ENCODE measurements at places on chromosomes 1 and 21.
A peak's percentile ranks its signal among the peaks of the same experiment; 100 is the strongest.

GRCh38 chr1:234941321-234942011, 187.2 kb downstream of the TOMM20 start:
- no peak for DNase-seq

- DNase-seq = no peak
Measured at GRCh38 chr1:213790565-213790964, 197.2 kb upstream of the PROX1 start.

DNA sequence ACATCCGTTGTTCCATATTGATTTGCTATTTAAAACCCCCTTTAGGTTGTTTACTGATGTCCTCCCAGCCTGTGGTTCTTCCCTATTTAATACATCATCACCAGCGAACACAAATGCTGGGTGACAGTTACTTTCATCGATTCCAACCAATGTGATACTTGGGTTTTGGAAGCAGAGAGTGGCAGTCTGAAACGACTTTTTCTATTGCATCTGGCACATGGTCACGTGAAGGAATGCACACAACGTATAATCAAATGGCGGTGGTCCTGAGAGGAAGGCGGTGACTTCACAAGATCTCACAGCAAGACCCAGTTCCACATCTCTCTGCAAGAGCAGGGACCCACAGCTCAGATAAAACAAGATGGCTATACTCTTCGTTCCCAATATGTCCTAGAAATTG, 213.9 kb downstream of the DSCAM start:
- DNase-seq = no peak

DNA sequence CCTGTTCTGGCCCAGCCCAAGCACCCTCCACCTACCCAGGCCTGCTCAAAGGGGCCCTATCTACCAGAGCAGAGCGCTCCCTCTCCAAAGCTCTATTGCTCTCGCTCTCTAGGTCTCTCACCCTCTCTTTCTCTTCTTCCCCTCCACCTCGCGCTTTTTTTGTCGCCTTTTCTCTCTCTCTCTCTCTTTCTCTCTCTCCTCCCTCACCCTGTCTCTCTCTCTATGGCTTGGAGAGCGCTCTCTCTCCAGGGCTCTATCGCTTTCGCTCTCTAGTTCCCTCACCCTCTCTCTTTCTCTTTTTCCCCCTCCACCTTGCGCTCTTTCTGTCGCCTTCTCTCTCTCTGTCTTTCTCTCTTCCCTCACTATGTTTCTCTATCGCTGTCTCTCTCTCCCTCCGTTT, 3.4 kb upstream of the ZNF678 start:
- no peak for DNase-seq

DNA sequence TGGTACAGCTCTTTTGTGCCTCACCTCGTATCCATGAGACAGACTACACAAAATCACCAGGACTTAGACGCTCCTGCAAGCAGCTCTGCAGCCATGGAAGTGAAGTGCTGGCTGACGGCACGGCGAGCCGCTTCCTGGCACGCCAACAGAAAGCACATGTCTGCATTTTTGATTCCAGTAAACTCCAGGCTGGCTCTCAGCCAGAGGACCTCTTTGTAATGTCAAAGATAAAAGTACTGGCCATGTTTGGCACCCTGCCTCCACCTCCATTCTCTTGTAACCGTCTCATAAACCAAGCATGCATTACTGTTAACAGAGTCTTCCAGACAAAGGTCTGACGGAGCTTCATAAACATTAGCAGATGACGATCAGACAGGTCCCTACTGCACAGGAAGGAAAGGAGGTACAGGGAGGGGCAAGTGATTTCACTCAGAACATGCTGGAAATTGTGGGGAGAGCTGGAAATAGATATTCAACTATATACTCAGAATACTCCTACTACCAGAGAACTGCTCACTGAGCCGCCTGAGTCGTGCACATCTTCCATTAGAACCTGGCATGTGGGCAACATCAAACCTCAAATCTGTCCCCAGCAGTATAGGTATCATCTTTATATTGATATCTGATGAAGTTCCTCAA, 632.0 kb downstream of the SMYD3 start:
- no peak for DNase-seq

DNA sequence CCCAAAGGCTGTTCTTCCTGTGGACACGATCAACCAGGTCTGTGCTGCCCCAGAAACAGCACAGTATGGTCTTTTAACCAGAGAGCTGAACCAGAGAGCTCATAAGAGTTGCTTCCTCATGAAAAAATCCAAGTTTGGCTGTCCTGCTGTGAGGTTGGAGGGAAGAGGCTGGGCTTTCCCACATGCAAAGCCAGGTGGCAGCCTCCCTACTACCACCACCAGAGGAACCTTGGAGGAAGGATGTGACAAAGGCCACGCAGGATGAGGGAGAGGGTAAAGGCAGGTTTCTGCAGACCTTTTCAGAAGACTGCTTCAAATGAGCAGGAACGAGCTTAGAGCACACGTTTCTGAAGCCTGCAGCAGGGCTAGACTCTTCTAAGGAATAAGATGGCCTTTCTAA, 27.1 kb downstream of the FAM78B start:
- no peak for DNase-seq

DNA sequence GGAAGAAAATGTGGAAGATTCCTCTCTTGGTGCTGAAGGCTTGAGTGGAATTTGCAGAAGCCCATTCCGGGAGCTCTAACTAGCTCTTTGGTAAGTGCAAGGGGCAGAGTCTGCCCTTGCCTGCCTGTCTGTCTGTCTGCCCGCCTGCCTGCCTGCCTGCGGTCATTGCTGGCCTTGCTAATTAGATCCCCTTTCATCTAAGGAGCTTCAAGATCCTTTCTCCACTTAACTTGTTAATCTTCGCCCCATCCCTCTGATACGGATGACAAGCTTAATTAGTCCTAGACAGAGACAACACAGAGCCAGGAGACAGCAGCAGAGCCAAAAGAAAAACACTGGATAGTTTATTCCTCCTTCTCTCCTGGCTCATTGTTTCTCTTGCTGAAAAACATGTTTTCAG, 80.2 kb upstream of the GADD45A start:
- DNase-seq = no peak

GRCh38 chr1:239722035-239722434, 335.7 kb downstream of the CHRM3 start:
- no peak for DNase-seq

DNA sequence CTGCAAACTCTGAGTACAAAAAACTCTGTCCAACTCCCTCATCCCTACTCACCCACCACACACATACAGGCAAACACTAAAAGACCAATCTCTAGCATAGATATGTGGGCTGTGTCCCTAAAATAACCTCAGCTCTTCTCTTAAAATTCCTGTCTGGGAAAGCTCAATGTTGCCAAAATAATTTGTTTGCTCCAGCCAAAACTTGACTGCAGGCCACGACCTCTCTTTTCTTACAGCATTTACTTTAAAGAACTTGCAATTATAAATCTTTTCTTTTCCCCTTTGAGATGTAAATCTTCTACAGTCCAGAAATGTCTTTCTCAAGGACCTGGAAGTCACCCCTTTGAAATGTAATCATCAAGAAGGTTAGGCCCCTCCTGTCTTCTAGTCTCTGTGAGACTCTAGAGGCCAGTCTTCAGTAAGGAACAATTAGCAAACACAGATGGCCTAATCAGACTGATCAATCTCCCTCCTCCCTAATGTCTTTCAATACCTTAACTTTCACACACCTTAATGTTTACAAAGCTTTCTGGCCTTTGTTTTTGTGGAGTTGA, 483.6 kb upstream of the RGS18 start:
- DNase-seq = no peak

- no peak for DNase-seq
Measured at GRCh38 chr1:45037456-45037855, 25.4 kb downstream of the UROD start.

- no peak for DNase-seq
Measured at GRCh38 chr1:9311029-9311428, 18.3 kb downstream of the SPSB1 start.

DNA sequence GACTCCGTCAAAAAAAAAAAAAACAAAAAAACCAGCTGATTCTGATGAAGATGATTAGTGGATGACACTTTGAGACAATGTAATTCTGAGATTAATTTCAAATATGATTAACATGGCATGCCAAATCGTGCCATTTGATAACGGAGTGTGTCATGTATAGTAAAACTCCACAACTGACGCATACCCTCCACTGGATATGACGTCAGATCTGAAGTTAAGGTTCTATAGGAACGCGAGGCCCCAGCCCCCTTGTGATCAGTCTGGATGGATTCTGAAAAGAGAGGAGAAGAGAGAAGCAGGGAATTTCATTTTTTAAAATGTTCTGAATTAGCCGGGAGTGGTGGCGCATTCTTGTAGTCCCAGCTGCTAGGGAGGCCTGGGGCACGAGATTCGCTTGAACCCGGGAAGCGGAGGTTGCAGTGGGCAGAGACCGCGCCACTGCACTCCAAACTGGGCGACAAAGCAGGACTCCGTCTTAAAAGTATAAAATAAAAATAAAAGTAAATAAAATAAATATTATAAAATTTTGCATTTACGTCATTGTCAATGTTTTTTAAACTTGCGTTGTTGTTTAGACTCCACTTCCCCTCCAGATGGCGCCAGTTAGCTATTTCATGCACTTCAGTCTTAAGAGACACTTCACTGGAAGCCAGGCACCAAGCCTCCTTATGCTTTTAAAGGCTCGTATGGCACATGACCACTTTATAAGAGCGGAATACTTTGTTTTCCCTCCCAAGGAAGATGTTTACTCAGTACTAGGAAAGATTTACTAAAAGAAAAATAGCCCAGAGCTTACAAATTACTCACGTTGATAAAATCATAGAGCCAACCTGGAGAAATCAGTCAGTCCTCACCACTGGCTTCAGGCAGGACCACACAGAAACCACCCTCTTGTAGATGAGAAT, 65.5 kb downstream of the UBE2U start:
- DNase-seq = peak; percentile 78

- no peak for DNase-seq
Measured at GRCh38 chr21:27329255-27329851, 362.5 kb upstream of the ADAMTS5 start.

- no peak for DNase-seq
Measured at GRCh38 chr1:55684131-55684650, 469.0 kb upstream of the USP24 start.

GRCh38 chr1:239914751-239915231, 176.9 kb upstream of the FMN2 start:
- DNase-seq = no peak

GRCh38 chr1:70487910-70488665, 77.0 kb downstream of the CTH start:
- DNase-seq = no peak

GRCh38 chr1:155226910-155227260, 18.4 kb downstream of the MTX1 start:
- peak; percentile 45 for DNase-seq

DNA sequence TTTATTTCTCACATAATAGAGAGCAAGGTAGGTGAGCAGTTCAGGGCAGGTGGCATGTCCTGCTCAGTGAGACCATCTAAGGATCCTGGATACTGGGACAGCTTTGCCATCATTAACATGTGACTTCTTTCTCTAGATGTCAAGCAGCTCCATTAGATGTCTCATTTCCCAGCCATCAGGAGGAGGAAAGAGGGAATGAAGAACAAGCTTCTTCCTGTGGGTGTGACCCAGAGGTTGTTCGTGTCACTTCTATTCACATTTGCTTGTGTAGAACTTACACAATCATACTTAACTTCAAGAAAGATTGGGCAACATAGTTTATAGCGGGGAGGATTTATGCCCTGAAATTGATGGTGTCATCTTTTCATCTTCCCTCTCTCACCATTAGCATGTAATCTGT, 169.2 kb upstream of the B3GALT2 start:
- no peak for DNase-seq

DNA sequence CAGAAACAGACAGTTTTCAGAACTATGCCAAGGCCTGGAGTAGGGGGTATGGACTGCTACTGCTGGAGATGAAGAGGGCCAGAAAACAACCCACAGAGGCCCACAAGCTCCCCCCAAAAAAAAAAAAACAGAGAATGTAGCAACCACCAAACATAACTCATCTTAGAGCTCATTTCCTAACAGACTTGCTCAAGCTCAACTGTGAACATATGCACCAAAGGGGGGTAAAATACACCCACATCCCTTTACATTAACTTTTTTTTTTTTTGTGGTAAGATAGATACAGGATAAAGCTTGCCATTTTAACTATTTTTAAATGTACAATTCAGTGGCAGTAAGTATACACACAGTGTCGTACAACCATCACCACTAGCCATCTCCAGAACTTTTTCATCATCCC, 36.0 kb downstream of the SEC16B start:
- no peak for DNase-seq

GRCh38 chr1:88873737-88874349, 17.5 kb downstream of the GTF2B start:
- no peak for DNase-seq

- peak; percentile 64 for DNase-seq
Measured at GRCh38 chr1:3501856-3502640, 47.6 kb downstream of the ARHGEF16 start.

GRCh38 chr1:204408074-204408507, 3.5 kb downstream of the PPP1R15B start:
- peak; percentile 61 for DNase-seq

DNA sequence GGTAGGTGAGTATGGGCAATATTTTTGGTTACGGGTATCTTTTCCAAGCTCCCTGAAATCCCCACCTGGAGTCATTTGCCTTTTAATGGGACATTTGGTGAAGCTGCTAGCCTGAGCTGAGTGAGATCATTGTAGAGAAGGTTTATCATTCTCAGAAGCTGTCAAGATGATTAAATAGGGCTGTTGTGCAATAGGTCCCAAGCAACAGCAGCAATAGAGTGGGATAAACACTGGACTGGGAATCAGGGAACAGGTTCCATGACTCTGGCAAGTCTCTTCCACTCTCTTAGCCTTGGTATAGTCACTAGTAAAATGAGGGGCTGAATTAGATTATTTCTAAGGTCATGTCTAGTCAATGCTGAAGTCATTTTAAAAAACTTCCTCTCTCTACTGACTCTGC, 30.3 kb upstream of the FAM78B start:
- DNase-seq = no peak

GRCh38 chr1:15004396-15004795, 149.2 kb upstream of the TMEM51 start:
- no peak for DNase-seq

- DNase-seq = no peak
Measured at GRCh38 chr21:42799516-42799915, 79.8 kb downstream of the WDR4 start.

DNA sequence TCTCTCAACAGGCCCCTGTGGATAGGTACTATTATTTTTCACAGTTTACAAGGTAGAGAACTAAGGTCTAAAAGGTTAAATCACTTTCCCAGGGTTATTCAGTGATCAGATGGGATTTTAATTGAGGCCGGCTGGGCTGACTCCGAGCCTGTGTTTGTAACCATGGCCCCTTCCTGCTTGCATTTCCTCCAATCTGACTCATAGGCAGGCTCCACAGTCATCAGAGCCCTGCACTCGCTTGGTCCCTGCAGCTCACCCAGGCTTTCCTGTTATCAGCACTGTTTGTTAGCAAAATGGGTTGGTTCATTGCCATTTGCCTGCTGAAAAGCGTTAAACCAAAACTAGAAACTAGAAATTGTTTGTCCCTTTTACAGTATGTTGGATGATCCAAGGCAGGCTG, 41.4 kb upstream of the LMX1A start:
- peak; percentile 49 for DNase-seq

GRCh38 chr1:228277491-228278431, 69.9 kb downstream of the OBSCN start:
- no peak for DNase-seq
